ENCODE measurements at places on chromosomes 1 and 21.

GRCh38 chr1:18001725-18002124 is 105.9 kb upstream of the IGSF21 start:
- no peak for DNase-seq

- DNase-seq, result no peak
Measured at GRCh38 chr21:38954588-38955004, 148.9 kb downstream of the ETS2 start.

GRCh38 chr1:231603598-231604275 is 22.9 kb upstream of the DISC1 start:
- DNase-seq, result no peak

- DNase-seq, result no peak
Measured at GRCh38 chr1:201503397-201504176, 3.3 kb downstream of the CSRP1 start.

DNA sequence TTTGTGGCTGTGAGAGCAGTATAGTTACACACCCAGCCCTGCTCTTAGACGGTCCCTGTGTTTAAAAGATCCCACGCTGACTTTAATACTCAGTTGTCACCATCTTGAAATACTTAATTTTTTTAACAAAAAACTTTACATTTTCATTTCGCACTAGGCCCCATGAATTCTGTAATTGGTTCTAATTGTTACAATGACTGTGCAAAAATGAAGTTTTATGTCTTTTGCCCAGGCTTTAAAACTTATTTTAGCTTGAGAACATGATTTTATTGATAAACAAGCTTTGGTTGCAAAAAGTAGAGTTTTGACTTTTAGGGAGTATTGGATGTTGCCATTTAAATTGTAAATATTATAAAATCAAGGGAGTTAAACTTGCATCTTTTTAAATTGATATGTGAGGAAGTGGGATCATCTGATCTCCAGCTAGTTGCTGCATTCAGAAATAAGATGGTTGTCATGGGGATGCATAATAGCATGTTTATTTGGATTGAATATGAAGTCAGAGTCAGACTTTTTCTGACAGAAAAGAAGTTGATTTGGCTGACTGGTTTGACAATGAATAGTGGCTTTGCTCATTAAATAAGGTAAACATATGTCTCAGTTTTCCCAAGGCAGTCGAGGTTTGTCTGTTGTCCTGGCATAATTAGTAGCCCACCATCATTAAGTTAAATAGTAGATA is 23.0 kb upstream of the CRP start:
- no peak for DNase-seq

DNA sequence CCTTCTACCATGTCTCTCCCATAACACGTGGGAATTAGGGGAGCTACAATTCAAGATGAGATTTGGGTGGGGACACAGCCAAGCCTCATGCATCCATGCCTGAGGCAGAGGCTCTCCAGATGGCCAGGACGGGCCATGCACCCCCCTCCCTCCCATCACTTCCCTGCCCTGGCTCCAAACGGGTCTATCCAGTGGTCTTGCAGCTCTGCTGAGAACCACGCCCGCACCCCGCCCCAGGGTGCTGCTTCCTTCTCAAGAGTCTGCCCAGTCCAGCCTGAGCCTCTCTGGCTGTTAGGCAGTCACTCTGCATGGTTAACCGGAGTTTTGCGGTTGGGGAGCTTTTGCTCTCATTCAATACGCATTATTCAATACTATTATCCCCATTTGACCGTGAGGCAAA is 131.5 kb upstream of the TMEM51 start:
- DNase-seq, result no peak

DNA sequence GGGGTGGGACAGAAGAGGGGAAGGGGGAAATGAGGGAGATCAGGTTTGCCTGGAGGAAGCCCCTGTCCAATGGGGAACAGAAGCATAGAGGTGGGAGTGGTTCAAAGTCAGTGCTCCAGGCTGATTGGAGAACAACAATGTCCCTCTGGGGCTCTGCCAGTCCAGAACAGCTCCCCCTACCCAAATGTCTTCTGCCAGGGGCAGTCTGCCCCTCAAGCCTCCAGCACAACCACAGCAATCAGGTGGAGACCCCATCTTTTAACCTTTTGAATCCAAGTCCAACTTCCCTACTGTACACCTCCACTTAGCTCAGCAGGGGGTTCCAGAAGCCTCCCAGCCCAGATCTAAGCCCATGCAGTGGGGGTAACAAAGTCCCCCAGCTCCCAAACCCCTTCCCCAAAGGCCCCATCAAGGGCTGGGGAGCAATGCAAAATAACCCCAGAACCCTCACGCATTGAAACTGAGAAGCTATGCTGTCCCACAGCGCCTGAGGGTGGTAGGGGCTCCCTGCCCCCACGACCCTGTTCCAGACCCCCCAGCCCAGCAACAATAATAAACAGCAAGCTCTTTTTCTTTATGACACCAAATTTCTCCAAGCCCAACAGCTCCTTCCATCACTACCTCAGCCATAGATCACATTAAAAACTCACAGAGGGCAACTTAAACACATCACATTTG is 3.3 kb downstream of the AHDC1 start:
- no peak for DNase-seq

GRCh38 chr1:24179251-24179840 is 7.7 kb downstream of the IFNLR1 start:
- no peak for DNase-seq

- DNase-seq, result no peak
Measured at GRCh38 chr1:67997746-67998145, 52.7 kb downstream of the DIRAS3 start.
